H9 (cell line): ENCODE measurements at places on chromosomes 11 and 22.
A peak's percentile ranks its signal among the peaks of the same experiment; 100 is the strongest.

DNA sequence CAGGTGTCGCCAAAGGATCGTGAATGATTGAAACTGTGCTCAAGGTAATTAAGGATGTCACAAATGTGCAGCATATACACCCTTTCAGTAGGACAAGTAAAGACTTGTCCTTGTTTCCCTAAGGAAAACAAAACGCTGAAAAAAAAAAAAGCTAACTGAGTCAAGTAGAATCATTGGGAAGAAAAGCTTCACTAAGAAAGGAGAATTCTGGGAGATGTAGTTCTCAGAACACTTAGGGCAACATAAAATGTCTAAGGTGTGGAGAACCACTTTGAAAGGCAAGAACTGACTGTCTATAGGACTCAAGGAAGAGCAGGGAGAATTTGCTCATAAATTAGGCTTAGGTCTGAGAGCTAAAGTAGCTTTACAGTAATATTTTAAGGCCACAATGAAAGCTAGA, 2.9 kb upstream of the OR5T1 start:
- DNase-seq = no peak

DNA sequence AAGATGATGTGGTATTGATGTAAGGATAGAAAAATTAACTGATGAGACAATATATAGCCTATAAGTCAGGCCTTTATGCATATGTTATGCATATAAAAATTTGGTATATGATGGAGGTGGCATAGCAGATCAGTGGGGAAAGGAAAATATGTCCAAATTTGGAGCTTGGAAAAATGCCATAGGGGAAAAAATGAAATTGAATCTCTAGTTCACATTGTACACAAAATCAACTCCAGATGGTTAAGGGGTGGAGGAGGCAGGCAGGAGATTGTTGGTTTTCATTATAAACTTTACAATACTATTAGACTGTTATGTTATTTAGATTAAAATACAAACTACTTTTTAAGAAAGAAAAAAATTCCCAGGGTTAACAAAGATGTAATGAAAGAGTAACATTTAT, 15.1 kb upstream of the CD3E start:
- DNase-seq = no peak

DNA sequence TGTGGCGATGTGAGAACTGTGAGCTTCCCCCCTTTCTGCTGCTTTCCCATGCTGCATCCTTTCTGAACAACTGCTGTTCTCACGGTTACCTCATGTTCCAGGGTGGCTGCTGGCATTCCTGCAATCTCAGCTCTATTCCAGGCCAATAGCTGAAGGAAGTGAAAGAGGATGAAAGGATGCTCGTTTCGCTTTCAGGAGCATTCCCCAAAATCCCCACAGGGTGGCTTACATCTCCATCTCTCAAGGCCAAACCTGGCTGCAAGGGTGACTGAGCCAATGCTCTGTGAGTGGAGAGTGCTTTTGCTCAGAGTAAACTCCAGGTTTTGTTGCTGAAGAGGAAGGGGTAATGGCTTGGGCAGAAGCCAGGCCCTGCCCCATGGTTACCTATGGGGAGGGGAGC, 848.2 kb downstream of the BRD1 start:
- DNase-seq = peak; percentile 60

DNA sequence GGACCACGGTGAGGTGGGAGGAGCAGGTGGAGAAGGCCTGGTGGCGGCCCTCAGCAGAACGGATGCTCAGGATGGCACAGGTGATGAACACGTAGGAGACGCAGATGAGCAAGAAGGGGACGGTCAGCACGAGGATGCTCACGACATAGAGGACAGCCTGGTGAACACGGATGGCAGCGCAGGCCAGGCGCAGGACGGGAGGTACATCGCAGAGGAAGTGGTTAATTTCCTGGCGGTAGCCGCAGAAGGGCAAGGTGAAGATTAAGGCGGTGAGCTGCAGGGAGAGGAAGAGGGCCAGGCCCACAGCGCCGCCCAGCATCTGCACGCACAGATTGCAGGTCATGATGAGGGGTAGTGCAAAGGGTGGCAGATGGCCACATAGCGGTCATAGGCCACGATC, 24.0 kb upstream of the OR10W1 start:
- DNase-seq = no peak

- no peak for DNase-seq
These were observed 327.5 kb downstream of the C11orf87 start for GRCh38 chr11:109749476-109749875.

DNA sequence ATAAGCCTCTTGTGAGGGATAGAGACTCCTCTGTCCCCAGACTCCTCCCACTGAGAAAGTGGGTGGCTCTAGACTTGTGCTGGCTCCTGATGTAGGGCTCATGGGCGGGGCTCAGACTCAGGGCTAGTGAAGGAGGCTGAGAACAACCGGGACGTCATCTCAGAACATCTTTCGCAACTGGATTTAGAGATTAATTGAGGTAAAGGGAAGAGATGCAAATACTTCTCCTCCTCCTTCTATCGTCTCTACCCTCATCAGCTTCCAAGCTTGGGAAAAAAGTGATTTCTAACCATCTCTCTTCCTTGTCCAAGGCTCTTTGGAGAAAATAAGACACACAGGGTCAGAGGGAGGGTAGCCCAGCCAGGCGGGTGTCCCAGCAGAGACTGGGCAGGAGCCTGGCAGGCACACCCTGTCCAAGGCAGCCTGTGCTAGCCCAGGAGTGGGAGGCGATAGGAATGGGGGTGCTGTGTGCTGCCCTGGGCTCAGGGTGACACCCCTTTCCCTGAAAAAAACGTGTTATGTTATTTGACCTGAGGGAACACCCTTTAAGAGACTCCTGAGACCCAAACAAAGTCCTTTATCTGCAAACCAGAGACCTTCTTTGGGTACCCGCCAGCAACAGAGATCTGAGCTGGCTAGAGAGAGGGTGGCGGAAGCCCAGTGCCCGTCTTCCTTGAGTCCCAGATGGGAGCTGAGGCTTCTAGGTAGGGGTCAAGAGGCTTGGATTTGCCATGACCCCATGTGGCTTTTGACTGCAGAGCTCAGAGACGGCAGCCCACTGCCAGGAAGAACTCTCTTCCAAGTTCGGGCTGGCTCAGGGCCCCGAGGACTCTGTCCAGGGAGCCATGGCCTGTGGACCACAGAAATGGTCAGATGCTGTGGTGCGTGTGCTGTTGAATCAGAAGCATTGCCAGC, 160.9 kb downstream of the ADAMTS15 start:
- DNase-seq = peak; percentile 47

DNA sequence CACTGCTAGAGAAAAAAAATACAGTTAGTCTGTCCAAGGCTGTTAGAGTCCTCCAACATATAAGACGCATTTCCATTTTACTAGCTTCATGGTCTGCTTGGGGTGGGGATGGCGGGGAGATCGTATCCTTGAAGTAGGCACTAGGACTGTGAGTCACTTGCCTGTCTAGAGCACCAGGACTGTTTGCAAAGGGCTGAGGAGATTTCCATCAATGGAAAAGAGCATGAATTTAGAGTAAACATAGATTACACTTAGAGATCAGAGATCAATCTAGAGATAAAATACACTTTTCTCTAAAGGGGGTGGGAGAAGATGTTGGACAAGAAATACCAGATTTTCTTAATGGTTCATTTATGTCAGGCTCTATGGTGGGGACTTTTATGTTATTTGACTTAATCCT, 1.7 kb upstream of the MS4A7 start:
- DNase-seq = no peak

DNA sequence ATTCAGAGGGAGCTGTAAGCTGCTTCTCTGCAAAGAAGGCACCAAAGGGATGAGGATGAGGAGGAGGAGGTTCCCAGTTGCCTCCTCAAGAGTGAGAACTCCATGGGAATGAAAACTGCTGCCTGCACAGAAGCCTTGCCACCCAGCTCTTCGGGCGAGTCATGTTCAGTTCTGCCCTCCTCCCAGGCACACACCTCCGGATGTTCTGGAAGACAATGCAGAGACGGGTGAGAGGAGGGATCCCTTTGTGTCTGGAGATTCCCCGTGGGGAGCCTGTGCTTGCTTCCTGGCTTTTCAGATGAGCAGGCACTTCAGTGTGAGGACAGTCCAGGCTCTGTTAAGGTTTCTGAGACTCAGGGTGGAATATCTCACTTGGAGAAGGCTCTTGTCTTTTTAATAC, 295.6 kb downstream of the DDX10 start:
- DNase-seq = peak; percentile 66

DNA sequence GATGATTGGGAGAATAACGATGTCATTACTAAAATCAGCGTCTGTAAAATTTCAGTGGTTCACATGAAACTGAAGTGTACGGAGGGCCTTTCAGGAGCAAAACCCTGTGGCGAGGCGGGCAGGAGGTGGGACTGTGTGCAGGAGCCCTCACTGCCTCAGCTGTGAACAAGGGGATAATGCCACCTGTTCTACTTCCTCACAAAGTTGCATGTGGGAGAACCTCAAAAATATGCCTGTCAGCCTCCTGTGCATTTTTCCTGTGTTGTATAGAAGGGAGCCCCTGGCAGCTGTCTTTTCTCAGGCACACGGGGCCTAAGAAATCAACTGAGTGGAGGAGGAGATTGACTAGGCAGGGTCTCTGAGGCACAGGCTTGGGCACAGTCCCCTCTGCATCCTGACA, 43.0 kb upstream of the MYO18B start:
- DNase-seq = no peak

GRCh38 chr22:36075230-36075629, 46.6 kb upstream of the RBFOX2 start:
- DNase-seq = no peak

DNA sequence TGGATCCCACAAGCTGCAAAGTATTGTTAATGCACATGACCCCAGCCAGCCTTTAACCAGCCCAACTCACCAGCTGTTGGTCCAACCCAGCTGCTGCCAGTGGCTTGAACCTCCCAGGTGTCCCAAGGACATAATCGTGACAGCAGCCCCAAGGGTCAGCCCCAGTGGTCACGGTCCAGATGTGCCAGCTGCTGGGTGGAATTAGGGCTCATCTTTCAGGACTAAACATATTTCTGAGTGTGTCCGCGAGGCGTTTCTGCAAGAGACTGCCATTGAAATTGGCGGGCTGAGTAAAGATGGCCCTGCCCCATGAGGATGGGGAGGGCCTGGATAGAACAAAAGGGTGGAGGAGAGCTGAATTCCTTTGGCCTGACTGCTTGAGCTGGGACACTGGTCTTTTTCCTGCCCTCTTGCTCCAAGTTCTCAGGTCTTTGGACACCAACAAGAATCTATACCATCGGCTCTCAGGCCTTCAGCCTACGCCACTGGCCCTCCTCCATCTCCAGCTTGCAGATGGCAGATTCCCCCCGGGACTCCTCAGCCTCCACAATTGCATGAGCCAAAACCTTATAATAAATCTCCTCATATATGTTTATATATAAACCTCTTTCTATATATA, 240.2 kb downstream of the MN1 start:
- DNase-seq = no peak

GRCh38 chr22:45804986-45805325, 133.3 kb downstream of the ATXN10 start:
- DNase-seq = no peak
